ENCODE measurements at places on chromosomes 5 and 9.

- no peak for DNase-seq
Observed at GRCh38 chr9:133120501-133121197, 391 bp downstream of the RALGDS start.

DNA sequence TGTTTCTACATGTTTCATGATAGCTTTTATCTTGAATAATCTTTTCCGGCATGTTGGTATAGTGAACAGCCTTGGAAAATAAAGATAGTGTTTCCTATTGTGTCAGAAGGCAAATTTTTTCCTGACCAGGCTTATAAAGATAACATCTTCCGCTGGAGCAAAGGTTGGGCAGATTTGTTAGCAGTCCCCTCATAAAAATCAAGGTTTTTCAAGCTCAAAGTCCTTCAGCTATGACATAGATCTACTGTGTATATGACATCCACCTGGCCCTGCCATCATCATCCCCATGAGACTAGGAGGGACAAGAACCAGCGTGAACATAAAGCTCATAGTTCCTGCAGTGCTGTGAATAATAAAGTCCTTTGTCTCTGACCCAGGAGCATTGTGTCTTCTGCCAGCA is 30.4 kb upstream of the OTULINL start:
- DNase-seq = no peak

DNA sequence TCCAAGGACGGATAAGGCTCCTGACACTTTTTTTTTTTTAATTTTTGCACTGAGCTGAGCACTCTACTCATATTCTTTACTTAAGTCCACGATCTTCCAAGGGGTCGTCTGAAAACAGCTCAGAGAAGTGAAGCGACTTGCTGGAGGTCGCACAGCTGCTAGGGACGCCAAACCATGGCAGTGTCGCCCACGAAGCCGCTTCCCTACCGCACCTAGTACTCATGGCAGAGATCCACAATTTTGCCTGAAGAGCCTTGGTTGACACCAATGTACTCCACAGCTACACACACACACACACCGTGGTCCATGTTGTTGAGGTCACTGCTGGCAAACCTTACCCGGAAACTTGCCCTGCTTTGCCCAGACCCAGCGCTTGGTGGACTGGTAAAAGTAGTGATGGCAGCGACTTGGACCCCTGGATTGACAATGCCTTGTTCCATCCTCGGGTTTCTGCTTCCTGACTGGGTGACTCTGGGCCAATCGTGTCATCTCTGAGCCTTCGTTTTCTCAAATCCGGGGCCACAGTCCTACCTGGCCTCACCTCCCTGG is 521 bp upstream of the SLIT3 start:
- no peak for DNase-seq

DNA sequence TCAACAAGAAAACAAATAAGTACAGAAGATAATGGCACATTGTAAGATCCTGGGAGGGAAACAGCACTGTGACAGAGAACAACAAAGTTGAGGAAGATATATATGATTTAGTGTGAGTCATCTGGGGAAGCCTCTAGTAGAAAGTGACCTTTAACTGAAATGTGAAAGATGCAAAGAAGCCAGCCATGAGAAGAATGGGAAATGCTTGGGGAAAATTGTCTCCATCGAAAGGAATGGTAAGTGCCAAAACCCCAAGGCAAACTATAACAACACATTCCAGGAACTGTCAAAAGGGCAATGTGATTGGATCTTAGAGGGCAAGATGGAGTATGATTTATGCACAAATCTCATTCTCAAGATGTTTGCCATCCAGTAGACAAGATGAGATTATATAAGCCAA is 537.8 kb upstream of the BRINP1 start:
- no peak for DNase-seq

- DNase-seq = no peak
Observed at GRCh38 chr5:116133281-116133680, 48.5 kb downstream of the COMMD10 start.

DNA sequence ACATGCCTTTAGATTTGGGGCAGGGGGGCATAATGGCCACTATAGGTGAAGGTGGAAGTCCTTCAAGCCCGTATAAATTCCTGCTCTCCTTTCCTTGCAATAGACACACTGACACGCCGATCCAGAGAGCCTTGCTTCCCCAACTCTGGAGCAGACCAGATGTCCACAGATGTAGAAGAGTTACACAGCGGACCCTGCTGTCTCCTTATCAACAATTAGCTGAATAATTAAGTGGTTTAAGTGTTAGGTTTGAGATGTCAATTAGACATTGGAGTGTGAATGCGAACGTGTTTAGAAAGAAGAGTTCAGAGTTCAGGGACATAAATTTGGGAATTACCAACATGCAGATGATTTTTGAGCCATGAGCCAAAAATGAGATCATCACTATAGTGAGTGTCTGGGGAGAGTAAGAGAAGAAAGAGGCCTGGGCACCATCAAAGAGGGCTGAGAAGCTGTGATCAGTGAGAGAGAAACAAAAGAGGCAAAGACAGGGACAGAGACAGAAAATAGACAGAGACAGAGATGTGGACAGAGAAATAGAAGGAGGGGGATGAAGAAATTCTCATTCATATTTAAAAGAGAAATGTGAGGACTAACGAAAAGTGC is 734.4 kb upstream of the ADAMTS16 start:
- no peak for DNase-seq

DNA sequence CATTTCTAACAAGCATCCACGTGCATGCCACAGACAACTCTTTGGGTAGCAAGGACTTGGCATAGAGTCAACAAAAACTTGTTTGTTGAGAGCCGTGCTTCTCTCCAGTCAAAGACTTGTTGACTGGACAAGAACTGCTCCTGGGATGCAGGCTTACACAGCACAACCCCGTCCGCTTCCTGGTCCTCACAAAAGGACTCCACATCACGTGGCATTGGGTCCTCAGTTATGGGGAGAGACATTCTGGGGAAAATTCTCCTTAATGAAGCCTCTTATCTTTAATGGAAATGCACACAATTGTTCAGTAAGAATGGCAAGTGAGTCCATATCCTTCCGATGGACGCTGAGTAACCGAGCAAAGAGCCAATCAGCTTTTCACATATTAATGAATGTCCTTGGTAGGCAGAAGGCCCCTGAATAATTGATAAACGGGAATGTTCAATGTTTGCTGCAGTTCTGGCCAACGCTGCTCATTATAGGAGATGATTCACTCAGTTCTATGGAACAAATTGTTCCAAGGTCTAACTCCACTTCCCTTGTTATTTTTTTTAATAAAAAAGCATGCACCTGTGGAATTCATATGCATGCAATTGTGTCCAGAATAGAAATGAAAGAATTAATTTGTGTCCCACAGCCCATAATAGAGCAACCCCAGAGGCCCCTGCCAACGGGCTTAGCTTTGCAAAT is 97.0 kb upstream of the ZNF366 start:
- no peak for DNase-seq

- DNase-seq = no peak
Observed at GRCh38 chr5:84253946-84254345, 130.7 kb downstream of the EDIL3 start.

GRCh38 chr5:26578002-26578401 is 460.4 kb downstream of the CDH9 start:
- DNase-seq = no peak

GRCh38 chr5:32168460-32169033 is 5.6 kb downstream of the GOLPH3 start:
- no peak for DNase-seq

- no peak for DNase-seq
Observed at GRCh38 chr9:35656348-35656747, 1.5 kb downstream of the RMRP start.

- DNase-seq = no peak
Observed at GRCh38 chr5:160036243-160036642, 27.3 kb downstream of the TTC1 start.

GRCh38 chr5:177995691-177996595 is at the start of gene PROP1:
TSS of gene PROP1 (minus strand) at chr5:177996242. CDS start at chr5:177995933, 309 bp downstream.
- DNase-seq = no peak

DNA sequence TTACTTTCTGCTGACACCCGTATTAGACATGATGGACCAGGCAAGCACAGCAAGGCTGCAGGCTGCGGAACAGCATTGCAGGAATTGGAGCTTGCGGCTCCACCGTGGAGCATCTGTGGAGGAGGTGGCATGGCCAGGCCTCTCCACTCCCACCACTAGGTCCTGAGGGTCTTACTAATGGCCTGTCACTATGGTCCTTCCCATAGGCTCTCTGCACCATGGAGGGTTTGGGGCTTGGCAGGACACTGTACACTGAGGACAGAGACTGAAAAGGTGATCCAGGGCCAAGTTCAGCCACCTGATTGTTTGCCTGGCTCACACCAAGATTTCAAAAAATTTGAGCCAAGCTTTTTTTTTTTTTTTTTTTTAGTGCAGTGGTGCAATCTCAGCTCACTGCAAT is 14.3 kb upstream of the ZBTB43 start:
- DNase-seq = no peak

GRCh38 chr9:17611917-17612316 is 33.1 kb downstream of the SH3GL2 start:
- DNase-seq = no peak

GRCh38 chr5:177431317-177432142 is 5.1 kb downstream of the GRK6 start:
- peak; percentile 85 for DNase-seq

DNA sequence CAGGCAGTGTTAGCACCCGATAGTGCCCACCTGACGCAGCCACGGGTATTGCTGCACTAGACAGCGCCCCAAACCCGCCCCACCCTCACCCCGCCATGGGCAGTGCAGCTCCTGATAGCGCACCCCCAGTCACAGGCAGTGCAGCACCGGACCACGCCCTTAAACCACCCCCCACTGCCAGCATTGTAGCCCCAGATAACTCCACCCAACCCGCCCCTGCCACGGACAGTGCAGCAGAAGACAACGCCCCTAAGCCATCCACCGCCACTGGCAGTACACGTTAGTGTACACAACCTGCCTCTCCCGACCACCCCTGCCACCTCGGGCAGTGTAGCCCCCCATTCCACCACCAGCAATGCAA is 825 bp upstream of the PCAT7 start:
- DNase-seq = no peak

GRCh38 chr5:37532976-37533740 is 154.0 kb downstream of the WDR70 start:
- no peak for DNase-seq

- no peak for DNase-seq
Observed at GRCh38 chr5:58983526-58984452, 400.9 kb downstream of the RAB3C start.

DNA sequence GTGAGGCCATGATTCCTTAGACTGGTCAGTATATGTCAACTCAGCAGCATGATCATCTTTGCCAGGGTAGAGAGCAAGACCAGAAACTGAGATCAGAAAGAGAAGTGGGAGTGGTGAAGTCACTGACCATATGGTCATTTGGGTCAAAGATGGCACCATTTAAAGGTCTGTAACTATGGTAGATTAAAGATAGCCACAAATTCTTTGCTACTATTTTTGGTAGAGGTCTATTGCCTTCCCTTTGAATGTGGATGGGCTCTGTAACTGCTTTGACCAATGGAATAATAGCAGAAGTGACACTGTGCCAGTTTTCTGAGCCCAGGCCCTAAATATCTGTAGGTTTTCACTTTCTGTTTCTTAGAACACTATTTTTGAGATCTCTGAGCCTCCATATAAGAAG is 117.6 kb downstream of the PCSK1 start:
- DNase-seq = no peak

- DNase-seq = no peak
Observed at GRCh38 chr5:35821513-35821912, 35.2 kb upstream of the IL7R start.

GRCh38 chr9:124331580-124331979 is 73.8 kb downstream of the NEK6 start:
- no peak for DNase-seq

GRCh38 chr9:111621895-111622480 is 9.1 kb upstream of the DNAJC25 start:
- DNase-seq = no peak

DNA sequence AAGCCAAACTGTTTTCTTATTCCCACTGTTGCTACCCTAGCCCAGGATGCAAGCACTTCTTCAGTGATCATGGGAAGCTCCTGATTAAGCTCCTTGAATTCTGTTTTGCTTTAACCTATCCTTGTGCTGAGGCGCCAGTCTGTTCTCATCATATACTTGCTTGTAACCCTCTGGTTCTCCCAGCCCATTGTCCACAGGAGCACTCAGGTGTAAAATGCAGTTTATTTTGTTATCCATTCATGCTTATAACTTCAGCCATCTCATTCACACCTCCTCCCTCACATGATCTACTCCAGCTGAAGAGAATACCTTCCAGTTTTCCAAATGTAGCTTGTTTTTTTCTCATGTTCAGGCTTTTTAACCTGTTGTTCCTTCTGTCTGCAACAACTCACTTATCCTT is 402.1 kb upstream of the BRINP1 start:
- no peak for DNase-seq

DNA sequence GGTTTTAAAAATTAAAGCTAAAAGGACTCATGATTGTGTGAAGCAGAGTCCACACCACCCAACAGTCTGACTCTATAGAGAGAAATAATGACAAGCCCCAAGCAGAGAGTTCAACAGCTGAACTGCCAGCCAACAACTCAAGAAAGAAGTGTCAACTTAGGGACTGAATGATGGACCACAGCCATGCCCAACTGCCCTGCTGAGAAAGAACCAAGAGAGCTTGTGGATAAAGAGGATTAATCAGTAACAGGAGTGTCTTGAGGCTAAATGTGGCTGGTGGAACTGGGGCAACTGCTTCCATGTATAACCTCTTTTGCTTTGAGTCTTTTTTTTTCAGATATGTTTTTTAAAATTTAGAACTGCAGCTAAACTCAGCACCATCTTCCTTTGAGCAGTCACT is 109.3 kb downstream of the HSD17B3 start:
- DNase-seq = no peak

DNA sequence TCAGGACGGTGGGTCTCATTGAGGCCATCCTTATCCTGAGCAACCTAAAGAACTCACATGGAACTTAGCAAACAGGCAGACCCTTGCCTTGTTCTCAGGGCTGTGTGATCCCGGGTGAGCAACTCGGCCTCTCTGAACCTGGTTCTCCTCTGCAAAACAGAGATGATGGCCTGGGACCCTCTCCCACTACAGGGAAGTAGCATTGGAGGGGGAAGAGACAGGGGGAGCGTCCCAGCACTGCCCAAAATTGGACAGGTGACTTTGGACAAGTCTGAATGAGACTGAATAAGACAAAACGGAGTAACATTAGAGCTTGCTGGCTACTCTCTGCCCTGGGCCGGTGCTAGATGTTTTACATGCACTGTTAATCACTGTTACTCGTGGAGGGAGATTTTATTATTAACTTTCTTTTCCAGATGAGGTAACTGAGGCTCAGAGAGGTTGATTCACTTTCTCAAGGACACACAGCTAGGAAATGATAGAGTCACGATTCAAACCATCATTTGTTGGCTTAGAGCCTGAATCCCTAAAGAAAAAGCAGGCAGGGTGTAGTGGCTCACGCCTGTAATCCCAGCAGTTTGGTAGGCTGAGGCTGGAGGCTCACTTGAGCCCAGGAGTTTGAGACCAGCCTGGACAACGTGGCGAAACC is 136.4 kb downstream of the C9orf50 start:
- no peak for DNase-seq

GRCh38 chr5:116651653-116652052 is 77.0 kb upstream of the SEMA6A start:
- no peak for DNase-seq

DNA sequence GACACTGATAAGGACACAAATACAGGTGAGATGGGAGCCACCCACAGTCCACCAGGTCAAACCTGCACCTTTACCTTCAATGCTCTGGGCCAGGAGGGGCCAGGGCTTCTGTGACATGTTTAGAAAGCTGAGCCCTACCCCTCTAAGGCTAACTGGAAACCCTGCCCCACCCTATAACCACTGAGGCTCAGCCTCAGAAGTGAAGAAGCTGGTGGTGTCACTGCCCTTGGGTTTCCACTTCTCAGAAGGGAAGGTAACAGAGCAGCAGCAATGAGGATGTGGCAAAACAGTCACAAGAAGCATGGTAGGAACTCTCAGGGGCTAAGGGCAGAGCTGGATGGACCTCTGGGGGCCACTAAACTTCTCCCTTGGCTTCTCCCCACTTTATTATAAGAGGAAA is 6.0 kb downstream of the PDGFRB start:
- no peak for DNase-seq
